ENCODE measurements at places on chromosomes 3 and 15.

DNA sequence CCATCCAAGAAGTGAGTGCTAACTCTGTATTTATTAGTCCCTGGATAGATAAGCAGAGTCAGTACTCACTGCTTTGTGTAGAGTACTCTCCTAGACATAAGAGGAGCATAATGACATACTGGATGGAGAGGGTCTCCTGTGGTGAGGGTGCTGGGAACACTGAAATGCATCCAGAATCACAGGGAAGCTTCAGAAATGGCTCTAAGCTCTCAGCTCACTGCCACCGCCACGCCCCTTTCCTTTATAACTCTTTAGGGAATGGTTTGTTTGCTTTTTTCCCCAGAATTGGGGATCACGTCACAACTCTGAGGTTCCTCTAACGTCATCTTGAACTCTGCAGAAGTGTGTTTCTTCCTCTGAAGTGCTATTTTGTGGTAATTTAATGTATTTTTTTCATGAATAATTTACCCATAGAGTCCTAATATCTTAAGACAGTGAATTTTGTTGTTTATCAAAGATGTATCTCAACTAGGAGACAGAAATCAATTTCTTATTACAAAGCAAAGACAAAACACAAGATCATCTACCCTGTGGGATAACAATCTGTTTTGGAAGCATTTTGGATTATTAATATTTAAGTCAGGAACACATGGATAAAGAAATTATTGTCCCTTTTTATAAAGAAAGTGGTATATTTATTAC is 154.6 kb downstream of the PTPRG start:
- DNase-seq: no peak

GRCh38 chr3:187558990-187559389 is 111.2 kb downstream of the SST start:
- DNase-seq: no peak

DNA sequence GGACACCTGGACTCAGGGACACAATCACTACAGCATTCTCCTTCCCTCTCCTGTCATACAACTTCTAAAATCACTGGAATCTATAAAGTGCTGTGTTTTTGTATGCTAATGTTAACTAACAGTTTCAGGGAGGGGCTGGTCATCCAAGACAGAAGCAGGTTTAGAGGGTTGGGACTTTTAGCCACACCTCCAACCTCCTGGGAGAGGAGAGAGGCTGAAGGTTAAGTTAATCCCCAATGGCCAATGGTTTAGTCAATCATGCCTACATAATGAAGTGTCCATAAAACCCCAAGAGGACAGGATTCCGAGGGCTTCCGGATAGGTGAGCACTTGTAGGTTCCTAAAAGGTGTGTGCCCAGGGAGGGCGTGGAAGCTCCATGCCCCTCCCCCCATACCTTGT is 219.3 kb upstream of the CTNNB1 start:
- no peak for DNase-seq

DNA sequence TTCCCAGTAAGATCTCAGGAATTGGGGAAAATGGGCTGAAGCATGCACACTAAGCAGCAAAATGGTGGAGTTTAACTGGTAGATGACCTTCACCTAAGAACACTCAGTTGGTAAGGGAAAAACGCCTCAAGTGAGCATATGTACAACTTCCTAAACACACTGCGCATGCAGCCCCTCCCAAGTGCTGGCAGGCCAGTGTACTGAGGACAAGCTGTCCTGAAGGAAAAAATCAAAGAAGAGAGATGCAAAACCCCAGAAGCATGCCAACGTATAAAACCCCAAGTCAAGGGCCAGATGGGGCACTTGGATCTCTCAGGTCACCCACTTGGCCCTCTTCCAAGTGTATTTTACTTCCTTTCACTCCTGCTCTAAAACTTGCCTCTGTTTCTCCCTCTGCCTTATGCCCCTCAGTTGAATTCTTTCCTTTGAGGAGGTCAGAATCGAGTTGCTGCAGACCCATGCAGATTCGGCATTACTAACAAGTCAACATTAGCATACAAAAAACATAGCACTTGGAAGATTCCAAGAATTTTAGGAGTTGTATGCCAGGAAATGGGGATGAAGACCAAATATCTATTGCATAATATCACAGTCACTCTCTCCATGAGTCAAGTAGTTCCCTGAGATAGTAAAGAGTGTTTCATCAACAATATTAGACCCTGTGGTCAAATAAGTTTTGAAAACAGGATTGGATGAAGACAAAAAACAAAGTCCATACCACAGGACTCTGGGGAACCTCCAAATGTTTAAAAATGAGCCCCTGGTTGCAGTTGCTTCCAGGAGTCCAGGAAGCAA is 10.8 kb upstream of the FYCO1 start:
- no peak for DNase-seq
